Renal cortex interstitium (tissue), 15 donors: ENCODE measurements at places on chromosomes 2 and 18. TPM values are rescaled to one million over a fixed set of nuclear protein-coding genes. Genes with fewer than 3 reads are reported as not detected.

DNA sequence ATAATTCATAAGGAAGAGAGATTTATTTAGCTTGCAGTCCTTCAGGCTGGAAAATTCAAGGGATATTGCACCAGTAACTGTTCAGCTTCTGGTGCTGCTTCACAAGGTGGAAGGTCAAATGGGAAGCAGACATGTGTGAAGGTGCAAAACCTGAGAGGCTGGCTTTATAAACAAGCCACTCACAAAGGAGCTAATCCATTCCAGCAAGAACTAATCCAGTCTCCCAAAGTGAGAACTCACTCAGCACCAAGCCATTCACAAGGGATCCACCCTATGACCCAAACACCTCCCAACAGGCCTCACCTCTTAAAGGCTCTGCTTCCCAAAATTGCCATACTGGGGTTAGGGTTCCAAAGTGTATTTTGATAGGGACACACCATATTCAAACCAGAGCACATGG lies 1018.4 kb upstream of the ACVR2A start:
- no peak for DNase-seq

- no peak for DNase-seq
Observed at GRCh38 chr2:197875763-197876162, 71.4 kb downstream of the PLCL1 start.

DNA sequence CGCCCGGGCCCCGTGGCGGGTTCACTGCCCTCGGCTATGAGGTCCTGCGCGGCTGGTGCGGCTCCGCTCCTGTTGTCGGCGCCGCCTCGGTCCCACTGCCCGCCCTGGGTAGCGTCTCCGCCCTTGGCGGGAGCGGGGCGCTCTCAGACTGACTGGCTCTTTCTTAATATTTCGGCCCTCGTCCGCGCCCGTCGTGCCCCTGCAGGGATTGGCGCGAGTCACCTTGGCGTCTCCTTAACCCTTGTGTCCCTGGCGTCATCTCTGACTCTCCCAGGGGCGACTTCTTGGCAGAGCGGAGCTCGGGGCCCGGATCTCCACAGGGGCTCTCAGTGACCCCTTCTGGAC lies 1.3 kb downstream of the PTMA start:
- DNase-seq = no peak

DNA sequence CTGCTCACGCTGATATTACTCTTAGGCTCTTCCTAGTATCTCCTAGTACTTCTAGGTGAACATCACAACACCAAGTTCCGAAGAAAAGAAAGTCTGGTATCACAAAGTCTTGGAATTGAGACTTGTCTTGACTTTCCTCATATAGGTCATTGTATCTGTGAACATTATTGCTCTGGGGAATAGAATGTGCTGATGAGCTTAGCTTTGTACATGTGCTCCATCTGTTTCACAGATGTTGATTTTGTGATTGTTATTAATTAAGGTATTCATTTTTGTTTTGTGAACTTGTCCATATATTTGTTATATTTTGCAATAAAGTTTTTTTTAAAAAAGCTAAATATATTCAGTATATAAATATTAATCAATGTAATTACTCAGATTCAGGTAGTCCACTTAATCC lies 111.7 kb downstream of the BABAM2 start:
- no peak for DNase-seq

Gene B3GNT7
- 3.9 TPM for polyA plus RNA-seq

- DNase-seq = no peak
Observed at GRCh38 chr2:123720760-123721159, 304.3 kb upstream of the CNTNAP5 start.

DNA sequence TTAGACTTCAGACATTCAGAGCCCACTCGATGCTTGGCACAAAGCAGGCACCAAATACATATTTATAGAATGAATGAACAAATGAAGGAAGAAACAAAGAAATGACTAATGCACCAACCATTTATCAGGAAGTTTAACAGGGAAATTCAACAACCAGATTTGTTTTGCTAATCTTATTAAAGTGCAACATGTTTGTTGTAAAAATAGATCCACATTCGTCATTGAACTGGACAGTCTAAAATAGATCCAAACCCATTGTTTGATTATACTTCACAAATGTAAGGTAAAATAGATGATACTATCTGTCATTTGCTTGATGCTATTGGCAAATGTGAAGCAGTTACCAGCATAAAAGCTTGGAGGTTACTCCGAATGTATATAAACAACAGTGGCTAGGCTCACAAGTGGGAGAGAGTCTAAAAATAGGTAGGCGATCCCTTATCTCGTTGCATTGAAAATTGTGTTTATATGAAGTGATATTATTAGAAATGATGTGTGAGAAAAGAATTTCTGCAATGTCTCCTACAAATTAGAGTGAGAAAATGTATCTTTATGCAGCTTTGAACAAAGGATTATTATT lies 246.2 kb downstream of the NEDD4L start:
- no peak for DNase-seq

DNA sequence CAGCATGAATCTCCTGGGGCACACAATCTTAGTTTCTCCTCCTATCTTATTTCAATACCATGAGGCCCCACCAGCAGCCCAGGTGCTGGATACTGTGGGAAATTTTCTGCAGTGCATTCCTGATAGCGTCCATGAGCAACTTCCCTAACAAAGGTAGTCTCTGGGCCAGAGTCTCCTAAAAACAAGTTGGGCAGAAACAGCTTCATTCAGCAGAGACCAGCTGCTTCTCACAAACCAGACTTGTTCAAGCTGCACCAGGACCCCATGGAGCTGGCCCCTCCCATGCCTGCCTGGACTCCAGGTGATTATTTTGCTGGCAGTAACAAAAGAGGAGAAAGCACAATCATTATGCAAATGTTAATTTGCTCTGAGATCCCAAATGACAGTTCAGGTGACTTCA lies 31.4 kb downstream of the MYO5B start:
- DNase-seq = no peak

DNA sequence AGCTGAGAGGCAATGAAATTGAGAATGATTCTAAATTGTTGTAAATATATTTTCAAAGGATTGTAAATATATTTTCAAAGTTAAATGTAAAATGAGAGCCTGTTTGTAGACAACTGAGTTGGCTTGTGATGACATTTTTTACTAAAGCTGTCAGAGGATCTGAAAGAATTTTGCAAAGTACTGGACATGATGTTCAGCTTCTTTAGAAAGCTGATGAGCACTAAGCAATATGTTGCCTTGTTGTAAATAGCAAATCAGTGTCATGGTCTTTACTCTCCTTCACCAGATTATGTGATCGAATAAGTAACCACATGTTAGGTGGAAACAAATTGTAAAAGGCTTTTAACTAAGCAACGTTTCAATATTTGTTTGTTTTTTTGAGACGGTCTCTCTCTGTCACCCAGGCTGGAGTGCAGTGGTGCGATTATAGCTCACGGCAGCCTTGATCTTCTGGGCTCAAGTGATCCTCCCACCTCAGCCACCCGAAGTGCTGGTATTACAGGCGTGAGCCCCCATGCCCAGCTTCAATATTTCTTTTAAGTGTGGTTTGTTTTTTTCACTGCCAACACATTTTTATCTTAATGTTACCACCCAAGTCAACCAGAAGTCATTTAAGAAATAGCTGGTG lies 44.0 kb downstream of the E2F6 start:
- DNase-seq = no peak

- no peak for DNase-seq
Observed at GRCh38 chr2:177241711-177242120, 22.8 kb downstream of the NFE2L2 start.

DNA sequence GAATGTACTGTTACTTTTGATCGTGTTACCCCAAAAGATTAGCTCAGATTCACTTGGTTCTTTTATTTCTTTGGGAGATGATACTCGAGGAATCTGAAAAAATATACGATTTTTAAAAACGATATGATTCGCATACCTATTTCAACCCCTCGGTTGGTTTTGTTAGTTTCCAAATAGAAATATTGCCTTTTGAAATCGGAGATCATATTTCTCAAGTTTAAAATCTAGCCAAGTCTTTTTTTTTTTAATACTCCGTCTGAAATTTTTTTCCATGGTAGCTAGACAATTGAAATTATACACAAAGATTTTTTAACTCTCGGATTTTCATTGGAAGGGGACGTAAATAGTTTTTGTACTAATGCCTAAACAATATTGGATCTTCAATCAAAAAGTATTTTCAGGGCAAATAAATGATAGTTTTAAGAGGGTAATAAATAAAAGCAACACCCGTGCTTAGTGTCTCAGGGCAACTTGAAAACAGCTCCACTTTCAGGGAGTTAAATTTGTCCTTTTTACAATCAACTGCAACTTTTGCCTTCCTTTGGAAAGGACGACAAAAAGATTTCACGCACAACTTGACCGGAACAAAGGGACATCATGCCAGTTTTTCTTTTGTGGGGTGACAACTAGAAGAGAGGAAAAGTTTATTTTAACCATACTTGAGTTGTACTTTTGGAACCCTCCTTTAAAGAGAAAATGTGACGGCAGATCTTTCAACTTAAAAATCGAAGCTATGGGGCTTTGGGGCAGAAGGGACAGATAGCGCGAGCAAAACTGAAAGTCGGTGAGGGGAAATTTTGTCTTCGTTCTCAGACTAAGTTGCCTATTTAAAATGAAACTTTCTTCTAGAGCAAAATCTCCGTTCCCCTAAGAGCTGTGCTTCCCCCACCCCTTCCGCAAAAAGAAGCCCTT lies 5.8 kb upstream of the ONECUT2 start:
- no peak for DNase-seq
